Brain pericyte (primary cell): ENCODE measurements at places on chromosomes 13 and 19.

GRCh38 chr13:46166224-46166584 is 15.8 kb downstream of the LCP1 start:
- no peak for DNase-seq

DNA sequence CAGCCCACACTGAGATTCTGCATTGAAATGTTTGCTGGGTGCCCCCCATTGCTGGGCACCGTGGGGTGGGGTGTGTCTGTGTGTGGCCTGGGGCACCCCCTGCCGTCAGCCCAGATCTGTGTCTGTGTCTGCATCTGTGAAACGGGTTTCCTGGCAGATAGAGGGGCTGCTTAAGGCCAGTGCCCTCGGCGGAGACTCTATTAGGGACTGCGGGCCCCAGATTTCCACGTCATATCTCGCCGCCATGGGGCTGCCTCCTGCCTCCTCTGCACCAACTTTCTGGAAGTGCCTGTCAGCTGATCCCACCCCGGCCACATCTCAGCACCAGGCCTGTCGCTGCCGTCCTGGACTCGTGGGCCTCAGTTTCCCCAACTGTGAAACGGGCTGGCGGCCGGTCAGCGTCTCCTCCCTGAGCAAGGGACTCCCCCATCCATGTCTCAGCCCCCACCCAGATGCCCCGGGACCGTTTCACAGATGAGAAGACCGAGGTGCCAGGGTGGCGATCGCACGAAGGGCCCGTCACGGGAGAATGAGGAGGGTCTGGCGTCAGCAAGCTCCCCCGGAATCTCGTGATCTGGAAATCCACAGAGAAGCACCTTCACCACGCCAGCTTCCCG is 21.4 kb downstream of the ARID3A start:
- DNase-seq, result no peak

- DNase-seq, result no peak
Measured at GRCh38 chr19:39014037-39014436, 18.3 kb downstream of the FBXO27 start.

DNA sequence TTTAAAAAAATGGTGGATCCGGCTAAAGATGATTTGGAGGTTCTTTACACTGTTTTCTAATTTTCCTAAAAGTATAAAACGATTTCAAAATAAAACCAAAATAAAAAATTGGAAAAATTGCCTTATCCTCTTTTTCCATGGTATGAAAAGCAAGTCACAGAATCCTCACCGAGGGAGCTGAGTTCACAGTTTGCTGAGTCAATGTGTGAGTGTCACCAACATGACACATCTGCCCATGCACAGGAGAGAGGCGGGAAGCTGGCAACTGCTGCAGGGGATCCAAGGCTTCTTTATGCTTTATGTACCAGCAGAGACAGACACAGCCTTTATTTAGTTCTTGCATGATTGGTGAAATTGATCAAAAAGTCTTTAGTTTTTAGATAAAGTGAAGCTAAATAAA is 157.8 kb downstream of the TNFSF13B start:
- DNase-seq, result no peak
